Liver (tissue), 10 donors: ENCODE measurements at places on chromosomes 5 and 9.

- no peak for DNase-seq
Measured at GRCh38 chr5:73948720-73949119, 322.7 kb downstream of the ARHGEF28 start.

DNA sequence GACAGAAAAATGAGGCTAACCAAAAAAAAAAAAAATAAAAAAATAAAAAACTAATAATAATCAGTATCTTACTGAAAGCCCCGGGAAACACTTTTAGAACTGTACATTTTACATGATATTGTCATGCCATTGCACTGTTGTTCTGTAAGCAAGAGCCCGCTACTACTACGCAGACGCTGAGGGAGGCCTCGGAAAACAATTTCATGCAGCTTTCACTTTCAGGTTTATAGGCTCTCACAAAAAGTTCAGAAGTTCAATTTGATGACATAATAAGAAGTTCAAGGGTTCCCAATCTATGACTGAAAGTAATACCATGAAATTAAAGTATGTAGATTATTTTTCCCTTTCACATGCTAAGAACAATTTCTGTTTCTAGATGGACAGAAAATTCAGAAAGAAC, 318.3 kb upstream of the ITGA1 start:
- no peak for DNase-seq

DNA sequence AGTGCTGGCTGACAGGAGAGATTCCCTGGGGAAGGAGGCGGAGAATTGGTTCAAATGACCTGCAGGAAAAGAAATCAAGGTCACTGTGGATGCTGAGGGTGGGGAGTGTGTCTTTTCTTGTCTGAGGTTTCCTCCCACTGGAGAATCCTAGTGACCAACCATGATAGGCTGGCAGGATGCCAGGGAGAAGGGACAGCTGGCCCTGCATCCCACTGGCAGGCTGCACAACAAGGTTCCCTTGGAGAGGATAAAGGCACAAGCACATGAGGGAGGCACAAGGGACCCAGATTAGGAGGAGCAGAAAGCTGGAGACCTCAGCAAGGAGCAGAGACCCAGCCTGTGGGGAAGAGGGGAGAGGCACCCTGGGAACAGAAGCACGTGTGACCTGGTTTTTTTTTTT, 11.4 kb upstream of the ZDHHC12 start:
- DNase-seq: no peak

- no peak for DNase-seq
Measured at GRCh38 chr9:114914139-114914538, 16.3 kb downstream of the TNFSF8 start.
